ENCODE measurements at places on chromosomes 1 and 21.

DNA sequence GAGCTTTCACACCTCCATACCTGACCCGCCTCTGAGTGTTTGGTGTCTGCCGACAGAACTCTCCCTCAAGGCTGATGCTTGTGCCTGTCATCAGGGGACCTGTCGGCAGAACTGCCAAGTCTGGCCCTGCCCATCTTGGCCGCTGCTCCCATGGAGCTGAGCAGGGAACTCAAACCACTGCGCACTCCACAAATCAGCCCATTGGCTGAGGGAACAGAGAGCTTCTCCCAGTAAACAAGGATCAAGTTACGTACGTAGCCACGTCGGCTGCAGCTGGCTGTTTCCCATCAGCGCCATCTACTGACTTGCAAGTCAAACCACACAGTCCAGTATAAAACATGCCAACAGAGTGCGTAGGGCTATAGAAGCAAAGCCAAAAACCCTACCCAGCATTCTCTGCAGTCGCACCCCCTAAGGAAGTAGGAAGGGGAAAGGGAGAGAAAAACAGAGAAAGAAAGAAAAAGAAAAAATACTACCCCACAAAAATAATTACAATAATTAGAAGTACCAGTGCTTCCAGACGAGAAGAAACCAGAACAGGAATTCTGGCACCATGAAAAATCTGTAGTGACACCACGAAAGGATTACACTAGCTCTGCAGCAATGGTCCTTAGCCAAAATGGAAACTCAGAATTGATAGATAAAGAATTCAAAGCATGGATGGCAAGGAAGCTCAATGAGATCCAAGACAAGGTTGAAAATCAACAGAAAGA lies 13.1 kb downstream of the KRTAP13-1 start:
- DNase-seq, result peak; percentile 99

DNA sequence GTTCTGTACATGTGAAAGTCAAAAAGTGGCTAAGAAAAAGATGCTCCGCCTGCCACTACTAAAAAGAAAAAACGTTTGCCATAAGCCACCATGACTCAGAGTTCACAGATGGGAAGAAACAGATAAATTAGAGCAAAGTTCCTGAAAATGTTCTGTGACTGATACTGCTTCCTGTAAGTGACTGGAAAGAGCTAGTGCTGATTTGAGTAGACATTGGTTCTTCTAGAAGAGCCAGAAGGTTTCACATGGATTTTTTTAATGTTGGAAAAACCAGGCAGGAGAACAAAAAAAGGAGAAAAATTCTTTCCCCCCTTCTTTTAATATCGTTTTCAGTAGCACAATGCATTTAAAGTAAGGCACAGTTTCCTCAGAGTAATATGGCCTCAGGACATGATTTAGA lies 221.4 kb downstream of the HLX start:
- DNase-seq, result no peak

- no peak for DNase-seq
Observed at GRCh38 chr1:3880429-3881192, 19.5 kb downstream of the C1orf174 start.

GRCh38 chr1:78229344-78229743 lies 183.6 kb downstream of the GIPC2 start:
- no peak for DNase-seq

DNA sequence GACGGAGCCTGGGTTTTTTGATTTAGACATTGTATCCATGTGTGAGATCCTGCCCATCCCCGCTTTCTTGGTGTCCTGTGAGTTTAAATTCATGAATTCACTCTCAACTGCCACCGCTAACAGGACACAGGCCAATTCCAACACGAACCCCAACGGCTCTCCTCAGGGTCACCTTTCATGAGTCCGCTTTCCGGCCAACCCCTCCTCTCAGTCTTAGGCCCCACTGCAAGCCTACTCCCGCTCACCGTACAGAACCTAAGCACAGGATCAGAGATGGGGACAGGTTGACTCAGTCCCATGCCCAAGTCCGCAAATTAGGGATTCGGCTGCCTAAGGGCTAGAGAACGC lies 238 bp upstream of the SCP2 start:
- DNase-seq, result no peak

- peak; percentile 83 for DNase-seq
Observed at GRCh38 chr21:37758982-37759381, 157.3 kb downstream of the KCNJ6 start.

- no peak for DNase-seq
Observed at GRCh38 chr1:40830419-40830943, 31.7 kb downstream of the CITED4 start.

DNA sequence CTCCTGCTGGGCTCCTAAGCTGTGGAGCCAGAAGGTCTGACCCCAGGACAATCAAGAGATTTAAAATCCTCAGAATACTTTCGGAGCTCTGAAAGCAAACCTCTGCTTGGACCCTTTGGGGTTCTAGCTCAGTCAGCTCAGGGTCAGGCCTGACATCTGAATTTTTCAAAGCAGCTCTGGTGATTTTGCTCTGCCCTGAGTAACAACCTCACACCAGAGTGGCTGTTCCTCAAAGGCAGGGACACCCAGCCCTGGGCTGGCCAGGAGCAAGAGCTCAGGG lies 11.9 kb downstream of the SLC1A7 start:
- no peak for DNase-seq

- DNase-seq, result no peak
Observed at GRCh38 chr21:42097860-42098454, 26.8 kb downstream of the UMODL1 start.

DNA sequence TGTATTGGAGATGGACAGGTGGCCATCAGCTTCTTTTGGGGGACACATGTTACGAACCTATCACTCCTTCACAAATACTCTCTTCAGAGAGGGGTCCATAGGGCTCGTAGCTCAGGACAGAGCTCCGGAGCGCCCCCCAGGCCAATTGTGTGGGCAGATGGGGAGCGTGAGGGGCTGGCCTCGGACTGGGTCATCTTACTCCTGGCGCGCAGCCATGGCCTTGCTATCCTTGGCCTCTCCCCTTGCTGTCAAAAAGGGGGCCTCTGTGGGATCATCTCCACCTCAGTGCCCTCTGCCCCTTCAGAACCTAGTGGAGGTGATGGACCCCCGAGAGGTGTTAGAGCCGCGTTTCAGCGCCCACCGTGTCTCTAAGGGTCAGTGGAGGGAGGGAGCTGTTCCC lies 35.0 kb downstream of the ATP5PO start:
- DNase-seq, result no peak

- no peak for DNase-seq
Observed at GRCh38 chr1:53981220-53981619, 35.1 kb downstream of the LRRC42 start.

DNA sequence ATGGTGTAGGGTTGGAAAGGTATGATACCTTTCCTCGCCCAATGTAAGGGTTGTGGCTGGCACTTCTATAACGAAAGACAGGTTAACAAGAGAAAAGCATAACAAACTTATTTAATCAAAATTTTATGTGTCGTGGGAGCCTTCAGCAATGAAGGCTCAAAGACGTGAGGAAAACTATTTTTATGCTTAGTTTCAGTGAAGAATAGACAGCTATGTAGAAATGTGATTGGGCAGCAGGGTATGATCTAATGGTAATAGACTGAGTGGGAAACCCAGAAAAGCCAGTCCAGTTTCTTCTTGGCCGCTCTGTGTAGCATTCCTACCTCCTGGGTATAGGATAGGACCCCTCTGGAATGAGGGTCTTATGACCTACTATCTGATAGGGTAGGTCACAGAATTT lies 464.7 kb downstream of the ADGRL2 start:
- DNase-seq, result no peak

DNA sequence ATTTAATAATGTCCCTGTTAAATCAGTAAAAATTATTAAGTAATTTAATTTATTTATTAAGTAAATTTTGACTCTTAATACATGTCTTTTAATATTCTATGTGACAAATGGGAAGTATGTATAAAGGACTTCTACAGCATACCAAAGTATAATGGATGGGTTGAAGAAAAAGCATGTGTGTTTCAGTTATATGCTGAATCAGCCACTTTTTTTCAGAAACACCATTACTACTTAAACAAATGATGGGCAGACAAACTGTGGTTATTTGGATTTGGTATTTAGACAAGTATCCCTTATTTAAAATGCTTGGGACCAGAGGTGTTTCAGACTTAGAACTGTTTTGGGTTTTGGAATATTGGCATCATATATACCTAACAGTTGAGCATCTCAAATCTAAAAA lies 176.3 kb upstream of the DMRTA2 start:
- DNase-seq, result no peak

DNA sequence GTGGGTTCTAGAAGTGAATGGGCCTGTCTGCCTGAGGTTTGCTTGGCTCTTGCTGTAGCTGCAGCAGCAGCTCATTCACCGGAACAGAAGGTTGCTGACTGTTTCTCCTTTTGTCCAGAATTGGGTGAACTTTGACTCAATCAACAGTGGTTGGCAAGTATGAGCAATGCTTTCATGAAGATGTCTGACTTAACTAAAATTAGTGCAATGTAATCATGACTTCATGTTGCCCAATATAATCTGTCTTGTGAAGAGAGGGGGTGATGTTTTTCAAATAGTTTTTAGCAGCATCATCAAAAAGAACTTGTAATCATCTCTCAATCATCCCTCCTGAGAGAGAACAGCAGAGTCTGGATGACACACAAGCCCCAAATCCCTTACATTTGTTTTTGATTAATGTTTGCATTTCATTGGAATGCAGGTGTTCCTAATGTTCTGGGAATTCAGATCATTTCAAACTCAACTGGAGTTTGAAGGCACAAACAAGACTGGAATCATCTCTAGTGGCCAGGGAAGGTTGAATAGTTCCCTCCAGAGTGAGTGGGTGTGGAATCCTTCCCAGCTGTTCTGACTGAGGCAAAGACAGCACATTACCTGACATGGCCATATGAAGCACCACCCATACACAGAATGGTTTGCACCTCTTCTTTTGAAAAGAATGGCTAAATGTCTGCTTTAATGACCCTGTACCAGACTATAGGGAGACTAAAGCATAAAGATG lies 82.9 kb downstream of the HLX start:
- no peak for DNase-seq

GRCh38 chr1:56920591-56921001 lies 45.2 kb downstream of the C8B start:
- DNase-seq, result no peak

- DNase-seq, result no peak
Observed at GRCh38 chr1:191255354-191256054, 777.8 kb upstream of the BRINP3 start.

- DNase-seq, result no peak
Observed at GRCh38 chr1:199821029-199821779, 206.3 kb upstream of the NR5A2 start.

GRCh38 chr1:61226791-61227567 lies 144.6 kb downstream of the NFIA start:
- peak; percentile 85 for DNase-seq

DNA sequence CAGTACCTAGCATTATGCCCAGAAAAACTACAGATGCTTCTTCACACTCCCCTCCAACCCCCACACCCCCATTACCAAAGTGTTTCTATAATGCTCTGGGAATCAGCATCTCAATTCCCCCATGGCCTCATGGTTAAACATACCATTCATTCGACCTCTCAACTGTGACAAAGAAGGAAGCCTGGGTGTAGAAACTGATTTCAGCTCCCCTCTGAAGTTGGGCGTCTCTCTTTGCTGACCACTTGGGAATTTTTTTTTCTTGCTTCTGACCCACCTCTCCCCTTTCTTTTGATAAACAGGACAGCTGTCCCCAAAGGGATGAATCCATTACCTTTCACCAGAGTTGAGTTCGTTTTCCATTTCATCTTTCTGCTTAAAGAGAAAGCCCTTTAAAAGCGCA lies 116.4 kb upstream of the HOOK1 start:
- DNase-seq, result no peak

- no peak for DNase-seq
Observed at GRCh38 chr1:65980237-65980636, 187.5 kb downstream of the PDE4B start.

- DNase-seq, result no peak
Observed at GRCh38 chr1:172085317-172085716, 244.0 kb downstream of the DNM3 start.

GRCh38 chr1:214270097-214270650 lies 10.8 kb upstream of the SMYD2 start:
- no peak for DNase-seq

GRCh38 chr1:1847061-1847850 lies 43.6 kb downstream of the GNB1 start:
- DNase-seq, result peak; percentile 96

DNA sequence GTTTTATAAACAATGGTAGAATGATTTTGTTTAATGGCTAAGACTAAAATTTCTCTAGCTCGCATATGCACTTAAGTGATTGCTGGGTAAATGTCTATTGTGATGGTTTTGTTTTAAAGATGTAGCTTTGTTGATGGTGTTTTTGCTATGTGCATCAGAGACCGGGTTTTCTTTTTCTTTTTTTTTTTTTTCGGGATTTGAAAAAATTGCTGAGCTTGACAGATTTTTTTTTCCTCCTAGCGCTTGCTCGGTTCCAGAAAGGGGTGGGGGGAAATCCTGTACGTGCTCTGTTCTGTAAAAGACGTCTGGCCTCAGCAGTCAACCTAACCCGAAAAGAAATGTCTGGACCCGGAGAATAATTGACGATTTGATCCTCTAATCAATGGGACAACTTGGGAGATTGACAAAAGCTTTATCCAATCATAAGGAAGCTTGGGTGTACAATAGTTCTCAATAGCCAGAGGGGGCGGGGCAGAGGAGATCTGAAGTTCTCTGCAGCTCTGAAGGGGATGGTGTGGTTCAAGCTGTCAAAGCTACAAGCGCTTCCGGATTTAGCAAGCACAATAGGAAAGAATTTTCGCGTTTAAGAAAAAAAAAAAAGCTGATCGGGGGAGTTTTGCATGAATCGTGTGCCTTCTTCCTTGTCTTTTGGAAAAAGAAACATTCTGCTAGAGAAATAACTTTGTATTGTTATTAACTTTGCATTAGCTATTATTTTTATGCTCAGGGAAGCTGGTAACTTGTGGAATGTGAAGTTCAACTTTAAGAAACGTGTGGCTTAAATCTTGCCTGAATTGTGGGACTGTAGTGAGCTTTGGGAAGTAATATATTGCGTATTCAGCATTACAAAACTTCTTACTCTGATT lies 4.5 kb upstream of the NFIA start:
- DNase-seq, result peak; percentile 99

- no peak for DNase-seq
Observed at GRCh38 chr21:27206368-27206982, 239.6 kb upstream of the ADAMTS5 start.

DNA sequence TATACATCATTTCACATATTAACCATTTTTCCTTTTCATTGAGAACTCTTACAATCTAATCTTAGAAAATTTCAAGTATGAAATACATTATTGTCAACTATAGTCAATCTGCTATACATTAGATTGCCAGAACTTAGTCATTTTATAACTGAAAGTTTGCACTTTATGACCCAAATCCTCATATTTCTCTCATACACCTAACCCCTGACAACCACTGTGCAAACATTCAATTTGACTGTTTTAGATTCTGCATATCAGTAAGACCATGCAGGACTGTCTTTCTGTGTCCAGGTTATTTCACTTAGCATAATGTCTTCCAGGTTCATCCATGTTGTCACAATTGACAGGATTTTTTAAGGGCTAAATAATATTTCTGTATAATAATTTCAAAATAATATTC lies 1299.0 kb upstream of the B3GALT2 start:
- DNase-seq, result no peak

- DNase-seq, result no peak
Observed at GRCh38 chr1:69421286-69421685, 146.4 kb upstream of the LRRC7 start.

Measured in NCI-H524 (cell line).